ENCODE measurements at places on chromosomes 1 and 21.

GRCh38 chr1:42144711-42145388 lies 8.4 kb upstream of the GUCA2B start:
- no peak for DNase-seq

DNA sequence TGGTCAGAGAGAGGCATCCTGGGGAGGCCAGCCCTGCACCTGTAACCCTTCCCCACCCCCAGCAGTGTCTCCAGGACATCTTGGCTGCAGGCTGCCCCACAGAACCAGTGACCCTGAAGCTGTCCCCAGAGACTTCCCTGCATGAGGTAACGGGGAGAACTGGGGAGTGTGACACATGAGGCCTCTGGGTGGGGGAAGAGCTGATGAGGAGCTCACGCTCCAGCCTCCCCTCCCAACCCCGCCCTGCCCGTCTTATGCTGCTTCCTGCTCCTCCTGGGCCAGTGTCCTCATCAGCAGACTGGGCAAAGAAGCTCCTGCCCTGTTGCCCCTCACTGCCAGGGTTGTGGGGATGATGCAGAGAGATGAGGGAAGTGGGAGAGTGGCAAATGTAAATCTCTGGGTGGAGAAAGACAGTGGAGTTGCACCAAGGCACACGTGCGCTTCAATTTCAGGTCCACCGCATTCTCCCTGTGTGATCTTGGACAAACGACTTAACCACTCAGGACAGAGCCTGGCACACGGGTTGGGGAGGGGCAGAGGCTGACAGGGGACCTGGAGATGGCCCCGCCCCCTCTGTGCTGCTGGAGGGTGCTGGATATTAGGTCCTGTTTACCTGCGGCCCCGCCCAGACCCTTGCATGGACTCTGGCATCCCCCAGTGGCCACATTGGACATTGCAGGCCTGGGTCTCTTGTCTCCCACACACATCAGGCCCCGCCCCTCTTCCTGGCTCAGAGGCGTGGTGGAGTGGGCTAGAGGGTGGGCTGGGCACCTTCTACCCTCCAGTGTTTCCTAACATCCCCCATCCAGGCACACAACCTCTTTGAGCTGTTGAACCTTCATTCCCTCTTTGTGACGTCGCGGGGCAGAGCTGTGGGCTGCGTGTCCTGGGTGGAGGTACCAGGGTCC lies 12.3 kb downstream of the CLCNKB start:
- peak; percentile 92 for DNase-seq

GRCh38 chr1:59340411-59341307 lies 43.8 kb downstream of the FGGY start:
- DNase-seq: no peak

DNA sequence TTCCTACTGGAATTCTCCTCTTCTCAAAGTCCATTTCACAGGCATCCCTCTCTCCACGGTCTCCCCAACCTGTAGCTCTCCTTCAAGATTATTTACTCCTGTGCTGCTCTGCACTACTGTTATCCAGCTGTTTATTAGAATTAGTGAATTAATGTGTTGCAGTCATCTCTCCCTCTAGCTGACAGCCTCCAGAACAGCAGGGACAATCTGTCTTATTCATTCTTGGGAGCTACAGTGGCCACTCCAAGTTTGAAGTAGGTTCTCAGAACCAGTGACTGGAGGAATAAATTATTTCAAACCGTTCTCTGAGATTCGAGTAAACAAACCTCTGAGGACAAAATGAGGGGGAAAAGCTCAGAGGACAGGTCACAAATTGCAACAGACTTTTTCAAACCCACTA lies 330.9 kb downstream of the RRAGC start:
- DNase-seq: no peak

GRCh38 chr21:16323596-16323995 lies 593.8 kb downstream of the USP25 start:
- no peak for DNase-seq

- no peak for DNase-seq
Observed at GRCh38 chr1:63721531-63722189, 52.2 kb upstream of the ROR1 start.

DNA sequence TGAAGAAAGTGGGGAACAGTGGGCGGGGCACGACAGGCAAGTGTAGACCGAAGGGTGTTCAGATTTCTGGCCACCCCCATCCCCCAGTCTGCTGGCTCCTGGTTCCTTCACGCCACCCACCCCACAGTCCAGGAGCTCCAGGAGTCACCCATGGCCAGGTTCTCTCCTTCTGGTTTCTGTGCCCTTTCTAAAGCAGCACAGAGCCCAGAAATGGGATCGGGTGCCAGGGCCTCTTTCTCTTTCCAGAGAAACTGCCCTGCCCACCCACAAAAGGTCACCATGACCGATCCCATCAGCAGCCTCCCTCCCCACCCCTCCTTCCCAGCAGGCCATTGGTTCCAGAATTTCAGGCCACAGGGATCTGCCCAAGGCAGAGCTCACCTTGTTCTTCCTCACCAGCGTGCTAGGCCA lies 3.2 kb upstream of the CELSR2 start:
- no peak for DNase-seq

GRCh38 chr21:43717166-43717853 lies 1.6 kb upstream of the PDXK start:
- no peak for DNase-seq

DNA sequence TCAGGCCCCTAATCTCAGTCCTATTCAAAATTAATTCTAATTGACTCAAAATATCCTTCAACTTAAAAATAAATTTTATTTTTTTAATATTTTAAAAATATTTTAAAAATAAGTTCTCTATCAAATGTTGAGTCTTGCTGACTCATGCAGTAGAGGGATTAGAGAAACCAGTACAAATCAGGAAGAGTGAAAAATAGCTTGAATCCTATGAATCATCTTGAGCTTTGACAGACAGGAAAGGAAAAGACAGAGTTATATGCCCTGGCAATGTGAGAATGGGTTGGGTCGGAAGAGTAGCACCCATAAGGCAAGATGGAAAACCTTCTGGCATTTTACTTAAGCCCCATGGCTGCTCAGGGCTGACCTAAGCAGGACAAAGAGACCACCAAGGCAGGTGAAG lies 346.6 kb upstream of the RUNX1 start:
- no peak for DNase-seq

DNA sequence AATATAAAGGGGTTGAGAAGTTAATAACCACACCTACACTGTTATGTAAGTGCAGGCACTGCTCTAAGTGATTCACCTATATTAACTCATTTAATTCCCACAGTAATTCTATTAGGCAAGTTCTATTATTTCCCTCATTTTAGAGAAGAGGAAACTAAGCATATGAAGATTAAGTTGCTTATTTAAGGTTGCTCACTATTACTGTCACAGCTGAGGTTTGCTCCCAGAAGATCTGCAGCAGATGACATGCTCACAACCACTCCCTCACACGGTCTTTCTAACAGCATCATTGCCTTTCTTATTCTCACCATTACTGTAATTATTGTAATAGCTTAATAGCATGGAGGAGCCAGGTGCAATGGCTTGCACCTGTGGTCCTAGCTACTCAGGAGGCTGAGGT lies 196.4 kb upstream of the GREM2 start:
- no peak for DNase-seq
